ENCODE measurements at places on chromosomes 7 and 10.
A peak's percentile ranks its signal among the peaks of the same experiment; 100 is the strongest.

- no peak for DNase-seq
These were observed 55.6 kb upstream of the SEMA3E start for GRCh38 chr7:83704564-83704963.

DNA sequence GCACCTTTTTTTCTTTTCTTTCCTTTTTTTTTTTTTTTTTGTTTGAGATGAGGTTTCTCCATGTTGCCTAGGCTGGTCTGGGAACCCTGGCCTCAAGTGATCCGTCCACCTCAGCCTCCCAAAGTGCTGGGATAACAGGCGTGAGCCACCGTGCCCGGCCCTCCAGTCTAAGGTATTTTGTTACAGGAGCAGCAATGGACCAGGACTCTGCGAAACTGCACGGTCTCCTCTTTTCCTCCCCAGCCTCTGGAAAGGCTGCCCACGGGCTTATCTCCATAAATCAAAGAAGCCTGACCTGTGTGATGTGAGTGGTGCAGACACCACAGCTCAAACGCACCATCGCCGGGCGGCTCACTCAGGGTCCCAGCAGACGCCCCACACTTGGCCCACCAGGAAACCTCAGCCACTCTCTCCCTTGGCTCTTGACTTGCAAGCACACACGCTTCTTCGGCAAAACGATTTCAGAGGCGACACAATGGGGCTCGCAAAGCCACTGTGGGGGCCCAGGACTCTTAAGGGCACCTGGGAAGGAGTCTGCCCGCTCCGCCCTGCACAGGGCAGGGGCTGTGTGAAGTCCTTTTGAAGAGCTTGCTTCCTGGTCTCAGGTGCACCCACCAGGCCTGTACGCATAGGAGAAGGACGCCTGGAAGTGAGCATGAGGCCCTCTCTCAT, 20.6 kb downstream of the WDR86 start:
- no peak for DNase-seq

GRCh38 chr7:154566877-154567276, 436.0 kb downstream of the PAXIP1 start:
- no peak for DNase-seq

DNA sequence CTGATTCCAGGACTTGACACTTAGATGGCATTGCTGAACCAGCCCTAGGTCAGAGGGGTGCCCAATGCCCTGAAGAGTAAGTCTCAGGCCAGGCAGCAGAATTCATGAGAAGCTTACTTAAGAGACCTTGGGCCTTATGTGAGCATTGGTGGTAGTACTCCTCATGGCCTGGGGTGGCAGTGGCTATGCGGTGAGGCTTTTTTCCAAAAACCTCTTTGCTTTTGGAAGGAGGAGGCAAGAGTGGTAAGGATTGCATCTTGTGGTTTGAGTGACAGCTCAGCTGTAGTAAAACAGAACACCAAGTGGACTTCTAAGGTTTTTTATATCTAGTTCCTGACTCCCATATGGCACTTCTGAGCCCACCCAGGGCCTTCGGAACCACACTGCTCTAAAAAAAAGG, 459.0 kb upstream of the STEAP1 start:
- no peak for DNase-seq

DNA sequence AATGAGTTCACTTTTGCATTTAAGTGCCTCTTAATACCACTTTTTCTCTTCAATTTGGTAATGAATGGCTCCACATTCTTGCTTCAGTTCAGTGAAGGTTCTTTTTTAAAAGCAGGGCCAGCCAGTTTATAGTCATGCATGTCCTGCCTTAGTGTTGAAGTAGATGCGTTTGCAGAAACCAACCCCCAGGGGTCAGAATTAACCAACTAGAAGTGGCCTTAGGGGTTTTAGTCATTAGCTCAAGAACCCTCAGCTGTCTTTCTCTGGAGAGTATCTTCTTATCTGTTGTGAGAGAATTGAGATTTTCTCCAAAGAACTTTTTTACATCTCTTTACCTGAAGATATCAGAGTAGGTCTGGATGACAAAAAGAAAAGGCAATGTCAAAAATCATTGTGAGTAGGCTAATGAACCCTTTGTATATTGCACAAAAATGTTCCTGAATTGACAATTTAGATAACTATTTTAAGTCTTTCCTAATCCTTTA, 82.2 kb downstream of the PIK3CG start:
- peak; percentile 89 for DNase-seq

- no peak for DNase-seq
These were observed 71.1 kb upstream of the TFEC start for GRCh38 chr7:116101704-116102103.

DNA sequence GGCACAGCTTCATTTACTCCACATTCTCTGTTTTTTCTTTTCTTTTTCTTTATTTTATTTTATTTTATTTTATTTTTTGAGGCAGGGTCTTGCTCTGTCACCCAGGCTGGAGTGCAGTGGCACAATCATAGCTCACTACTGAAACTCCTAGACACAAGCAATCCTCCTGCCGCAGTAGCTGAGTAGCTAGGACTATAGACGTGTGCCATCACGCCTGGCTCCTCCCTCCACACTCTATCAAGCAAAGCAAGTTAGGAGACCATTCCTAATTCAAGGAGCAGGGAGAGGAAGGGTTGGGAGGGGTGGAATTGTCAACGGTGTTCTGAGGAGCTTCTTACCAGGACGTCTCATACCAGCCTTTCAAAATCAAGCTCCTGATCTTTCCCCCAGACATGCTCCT, 52.4 kb downstream of the OAT start:
- no peak for DNase-seq

DNA sequence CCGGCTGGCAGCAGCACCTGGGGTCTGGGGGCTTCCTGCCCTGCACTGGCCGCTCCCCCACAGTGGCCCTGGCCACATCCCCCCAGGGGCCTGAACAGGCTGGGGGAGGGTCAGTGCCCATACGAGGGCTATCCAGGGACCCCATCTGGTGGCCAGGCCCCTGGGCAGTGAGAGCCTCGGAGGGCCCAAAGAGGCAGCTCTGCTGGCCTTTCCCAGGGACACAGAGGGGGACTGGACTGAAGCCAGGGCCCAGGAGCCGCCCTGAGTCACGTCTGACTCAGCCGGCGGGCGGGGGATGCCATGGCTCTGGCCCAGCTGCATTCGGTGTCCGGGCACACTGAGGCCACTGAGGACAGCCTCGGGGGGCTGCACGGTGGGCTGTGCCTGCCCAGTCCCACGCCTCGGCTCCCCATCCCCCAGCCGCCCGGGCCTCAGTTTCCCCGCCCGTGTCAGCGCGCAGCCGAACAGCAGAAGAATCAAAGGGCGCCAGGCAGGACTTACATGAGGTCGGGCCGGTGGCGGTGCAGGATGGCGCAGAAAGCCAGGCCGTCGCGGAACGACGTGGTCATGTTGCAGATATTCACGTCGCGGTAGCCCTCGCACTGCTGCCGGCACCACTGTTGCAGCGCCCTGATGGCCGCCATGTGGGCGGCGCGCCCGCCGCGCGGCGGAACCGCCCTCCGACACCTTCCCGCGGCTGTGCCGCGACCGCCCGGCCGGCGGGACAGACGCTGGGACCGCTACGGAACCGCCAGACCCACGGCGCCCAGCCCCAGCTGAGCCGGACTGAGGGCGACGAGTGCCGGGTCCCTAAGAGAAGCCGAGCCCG, at the start of gene MICALL2:
Gene MICALL2, minus strand, starts transcription at position 788 of the 829 bp plus-strand sequence. Its CDS starts 144 bp downstream, at position 644.
- DNase-seq, result peak; percentile 54

DNA sequence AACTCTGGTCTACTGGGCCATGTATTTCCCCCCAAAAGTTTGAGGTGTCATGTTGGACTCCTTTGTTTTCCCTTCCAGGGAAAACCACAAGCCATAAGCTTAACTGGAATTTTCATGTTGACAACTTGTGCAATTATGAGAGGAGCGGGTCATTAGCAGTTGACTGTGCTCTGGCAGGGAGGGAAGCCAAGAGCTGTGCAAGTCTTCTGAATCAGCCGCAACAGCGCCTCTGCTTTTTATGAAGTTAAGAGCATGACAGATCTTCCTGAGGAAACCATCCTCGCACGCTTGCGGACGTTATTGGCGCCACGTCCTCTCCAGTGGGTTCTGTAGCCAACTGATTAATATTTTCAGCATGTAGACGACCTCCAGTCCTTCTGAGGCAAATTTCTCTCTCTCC, 148.7 kb upstream of the MKI67 start:
- peak; percentile 73 for DNase-seq

GRCh38 chr10:129761197-129761972, 202.7 kb downstream of the EBF3 start:
- DNase-seq, result no peak

- DNase-seq, result peak; percentile 55
These were observed 6.5 kb downstream of the VSIR start for GRCh38 chr10:71766717-71767419.

- peak; percentile 52 for DNase-seq
These were observed 21.1 kb upstream of the HBP1 start for GRCh38 chr7:107147464-107148393.

- DNase-seq, result no peak
These were observed 533.0 kb upstream of the GALNT17 start for GRCh38 chr7:70598976-70599375.

- peak; percentile 63 for DNase-seq
These were observed 119.4 kb downstream of the GNAT3 start for GRCh38 chr7:80392229-80393169.

DNA sequence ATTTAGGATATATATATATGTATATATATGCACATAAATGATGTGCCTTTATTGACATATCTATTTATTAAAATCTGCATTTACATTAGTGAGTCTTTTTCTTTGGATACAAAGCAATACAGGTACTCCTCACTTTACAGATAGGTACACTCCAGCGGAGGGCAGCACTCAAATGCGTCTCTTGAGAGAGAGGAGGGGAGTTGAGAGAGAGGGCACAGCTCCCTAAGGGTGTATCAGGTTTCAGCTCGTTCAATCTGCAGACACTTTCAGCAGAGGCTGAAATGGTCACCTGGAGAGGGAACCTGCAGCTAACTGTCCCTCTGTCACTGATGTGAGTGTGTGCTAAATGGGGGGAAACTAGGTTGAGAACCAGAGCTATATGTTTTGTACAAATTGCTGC, 21.5 kb downstream of the C10orf53 start:
- DNase-seq, result no peak

DNA sequence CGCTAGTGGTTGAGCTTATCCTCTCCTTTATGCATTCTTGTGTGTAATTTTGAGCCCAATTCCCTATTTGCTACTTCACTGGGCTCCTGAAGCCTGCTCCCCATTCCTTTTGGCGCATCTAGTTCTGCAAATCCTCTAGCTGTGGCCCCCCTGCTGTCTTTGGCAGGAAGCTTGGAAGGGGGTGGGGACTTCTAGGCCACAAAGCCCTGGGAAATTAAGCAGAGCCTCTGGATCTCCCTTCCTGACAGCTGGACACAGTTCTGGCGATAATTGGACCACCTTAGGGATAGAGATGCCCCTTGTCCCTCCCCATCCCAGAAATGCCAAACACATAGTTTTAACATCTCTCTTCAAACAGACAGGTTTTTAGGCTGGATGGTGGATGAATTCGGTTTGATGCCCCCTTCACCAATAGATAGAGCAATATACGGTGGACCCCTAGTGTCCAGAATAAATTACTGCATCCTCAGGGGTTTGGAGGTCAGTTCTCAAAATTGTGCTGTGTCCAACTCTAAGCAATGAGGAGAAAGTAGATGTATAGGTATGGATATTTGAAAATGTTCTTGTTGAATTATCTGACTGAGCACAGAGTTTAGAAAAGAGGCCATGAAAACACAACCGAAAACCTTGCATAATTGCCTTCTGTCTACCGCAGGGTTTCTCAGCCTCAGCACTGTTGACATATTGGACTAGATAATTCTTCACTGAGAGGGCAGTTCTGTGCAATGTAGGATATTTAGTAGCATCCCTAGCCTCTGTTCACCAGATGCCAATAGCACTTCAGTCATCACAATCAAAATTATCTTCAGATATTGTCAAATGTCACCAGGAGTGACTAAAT, 75.5 kb downstream of the PAPSS2 start:
- peak; percentile 79 for DNase-seq

DNA sequence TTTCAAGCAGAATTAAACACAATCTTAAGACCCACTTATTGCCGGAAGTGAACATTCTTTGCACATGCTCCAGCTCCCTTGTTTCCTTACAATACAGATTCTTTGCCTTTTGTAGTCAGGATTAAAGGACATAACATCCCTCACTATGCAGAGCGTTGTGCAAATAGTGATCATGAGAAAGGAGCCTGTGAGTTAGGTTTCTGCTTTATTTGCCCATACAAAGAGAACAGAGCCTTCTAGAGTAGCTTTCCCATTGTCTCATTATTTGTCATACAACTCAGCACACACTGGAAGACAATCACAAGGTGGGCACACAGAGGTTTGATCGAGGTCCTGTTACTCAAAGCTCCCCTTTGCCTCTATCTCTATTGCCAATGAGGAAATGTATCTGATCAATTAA, 48.2 kb upstream of the WDR11 start:
- DNase-seq, result no peak

DNA sequence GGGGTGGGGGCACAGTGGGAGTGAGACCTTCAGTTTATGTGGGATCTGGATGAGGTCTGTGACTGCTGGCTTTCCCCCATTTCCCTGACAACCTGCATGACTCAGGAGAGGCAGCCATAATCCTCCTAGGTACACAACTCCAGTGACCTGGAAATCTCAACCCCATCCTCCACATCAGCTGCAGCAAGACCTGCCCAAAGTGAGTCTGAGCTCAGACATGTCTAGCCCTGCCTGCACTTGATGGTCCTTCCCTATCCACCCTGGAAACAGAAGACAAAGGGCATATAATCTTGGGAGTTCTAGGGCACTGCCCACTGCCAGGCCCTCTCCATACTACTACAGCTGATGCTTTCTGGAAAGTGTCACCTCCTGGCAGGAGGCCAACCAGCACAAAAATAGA, 75.6 kb downstream of the GRM8 start:
- no peak for DNase-seq

GRCh38 chr10:18918532-18918931, 130.1 kb upstream of the MALRD1 start:
- no peak for DNase-seq

DNA sequence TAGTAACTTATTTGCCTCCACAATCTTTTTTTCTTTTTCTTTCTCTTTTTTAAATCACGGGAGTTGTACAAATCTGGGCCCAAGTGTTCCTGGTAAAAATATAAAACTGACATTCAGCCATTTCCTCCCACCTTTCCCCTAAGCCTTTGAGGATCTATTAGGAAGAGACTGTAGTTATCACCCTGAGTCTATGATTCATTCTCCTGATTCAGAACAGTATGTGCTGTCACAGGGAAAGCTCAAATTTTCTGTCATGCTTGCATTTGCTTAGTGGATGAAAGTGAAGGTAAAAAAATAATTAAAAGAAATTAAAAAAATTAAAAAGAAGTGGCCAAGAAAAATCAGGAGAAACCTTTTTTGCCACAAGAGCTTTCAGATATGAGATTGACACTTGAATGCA, 71.7 kb downstream of the KIF20B start:
- no peak for DNase-seq

DNA sequence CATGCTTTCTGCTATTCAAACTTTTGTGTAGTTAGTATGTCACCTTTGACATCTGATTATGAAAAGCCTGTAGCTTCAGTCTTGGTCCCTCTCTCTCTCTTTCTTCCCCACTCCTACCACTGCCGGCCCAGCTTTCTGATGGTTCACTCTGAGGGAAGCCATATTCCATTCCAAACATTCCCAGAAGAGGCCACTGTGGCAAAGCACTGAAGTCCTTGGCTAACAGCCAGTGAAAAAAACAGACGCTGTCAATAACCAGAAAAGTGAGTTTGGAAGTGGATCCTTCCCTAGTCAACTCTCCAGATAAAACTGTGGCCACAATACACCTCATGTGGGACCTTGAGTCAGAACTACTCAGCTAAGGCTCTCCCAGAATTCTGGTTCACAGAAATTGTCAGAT, 950.7 kb upstream of the PHF14 start:
- DNase-seq, result peak; percentile 22
